ENCODE measurements at places on chromosomes 12 and 14.

- DNase-seq = no peak
These were observed 945 bp upstream of the HIP1R start for GRCh38 chr12:122834104-122834920.

DNA sequence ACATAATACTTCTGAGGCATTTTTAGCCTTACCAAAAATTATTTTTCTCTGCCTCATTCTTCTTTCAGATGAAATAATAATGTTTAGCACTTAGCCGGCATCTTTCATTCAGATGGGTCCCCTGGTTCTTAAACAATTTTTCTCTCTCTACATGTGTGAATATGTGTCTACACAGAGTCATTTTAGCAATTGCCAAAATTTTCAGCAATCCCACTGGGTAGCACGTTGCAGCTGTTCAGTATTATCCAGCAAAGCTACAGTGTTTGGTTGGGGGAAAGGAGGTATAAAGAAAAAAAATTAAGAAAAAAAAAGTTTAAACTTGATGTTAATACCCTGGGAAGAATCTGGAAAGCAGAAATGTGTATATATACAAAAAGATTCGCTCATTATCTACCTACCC lies 160.5 kb upstream of the TRHDE start:
- DNase-seq = no peak

DNA sequence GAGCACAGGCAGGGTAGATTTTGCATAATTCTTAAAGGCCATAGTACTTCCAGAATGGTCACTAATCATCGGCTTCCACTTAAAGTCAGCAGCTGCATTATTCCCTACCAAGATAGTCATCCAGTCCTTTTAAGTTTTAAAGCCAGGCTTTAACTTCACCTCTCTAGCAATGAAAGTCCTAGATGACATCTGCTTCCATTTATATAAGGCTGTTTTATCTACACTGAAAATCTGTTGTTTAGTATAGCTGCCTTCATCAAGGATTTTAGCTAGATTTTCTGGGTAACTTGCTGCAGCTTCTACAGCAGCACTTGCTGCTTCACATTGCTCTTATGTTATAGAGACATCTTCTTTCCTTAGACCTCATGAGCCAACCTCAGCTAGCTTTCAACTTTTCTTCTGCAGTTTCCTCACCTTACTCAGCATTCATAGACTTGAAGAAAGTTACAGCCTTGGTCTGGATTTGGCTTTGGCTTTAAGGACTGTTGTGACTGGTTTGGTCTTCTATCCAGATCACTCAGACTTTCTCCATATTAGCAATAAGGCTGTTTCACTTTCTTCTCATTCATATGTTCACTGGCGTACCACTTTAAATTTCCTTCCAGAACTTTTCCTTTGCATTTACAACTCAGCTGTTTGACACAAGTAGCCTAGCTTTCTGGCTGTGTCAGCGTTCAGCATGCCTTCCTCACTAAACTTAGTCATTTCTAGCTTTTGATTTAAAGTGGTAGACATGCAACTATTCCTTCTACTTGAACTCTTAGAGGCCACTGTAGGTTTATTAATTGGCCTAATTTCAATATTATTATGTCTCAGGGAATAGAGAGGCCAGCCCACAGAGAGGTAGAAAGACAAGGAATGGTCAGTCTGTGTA lies 209.9 kb upstream of the GARIN2 start:
- no peak for DNase-seq

- no peak for DNase-seq
These were observed 8.0 kb downstream of the YY1 start for GRCh38 chr14:100246809-100247428.

GRCh38 chr14:64191756-64192155 lies 102.4 kb downstream of the ESR2 start:
- no peak for DNase-seq

GRCh38 chr12:5201554-5202218 lies 158.0 kb downstream of the KCNA5 start:
- no peak for DNase-seq

DNA sequence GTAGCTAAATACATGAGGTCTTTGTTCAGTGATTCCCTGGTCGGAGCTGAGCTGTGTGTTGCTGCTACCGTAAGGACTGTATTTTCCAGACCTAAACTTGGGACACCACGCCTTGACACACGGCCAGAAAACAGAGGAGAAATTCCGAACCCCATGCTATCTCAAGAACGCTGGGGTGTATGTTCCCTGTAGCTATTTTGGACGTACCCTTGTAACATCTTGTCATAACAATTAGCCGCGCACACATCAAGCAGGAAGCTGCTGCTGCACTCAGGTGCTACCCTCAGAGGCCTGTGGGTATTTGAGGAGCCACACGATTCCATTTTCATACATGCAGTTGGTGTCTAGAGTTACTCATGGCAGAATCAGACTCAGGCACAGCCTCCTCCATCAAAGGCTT lies 255.0 kb downstream of the TMEM132C start:
- no peak for DNase-seq

- no peak for DNase-seq
These were observed 4.1 kb downstream of the PELI2 start for GRCh38 chr14:56122301-56122700.

DNA sequence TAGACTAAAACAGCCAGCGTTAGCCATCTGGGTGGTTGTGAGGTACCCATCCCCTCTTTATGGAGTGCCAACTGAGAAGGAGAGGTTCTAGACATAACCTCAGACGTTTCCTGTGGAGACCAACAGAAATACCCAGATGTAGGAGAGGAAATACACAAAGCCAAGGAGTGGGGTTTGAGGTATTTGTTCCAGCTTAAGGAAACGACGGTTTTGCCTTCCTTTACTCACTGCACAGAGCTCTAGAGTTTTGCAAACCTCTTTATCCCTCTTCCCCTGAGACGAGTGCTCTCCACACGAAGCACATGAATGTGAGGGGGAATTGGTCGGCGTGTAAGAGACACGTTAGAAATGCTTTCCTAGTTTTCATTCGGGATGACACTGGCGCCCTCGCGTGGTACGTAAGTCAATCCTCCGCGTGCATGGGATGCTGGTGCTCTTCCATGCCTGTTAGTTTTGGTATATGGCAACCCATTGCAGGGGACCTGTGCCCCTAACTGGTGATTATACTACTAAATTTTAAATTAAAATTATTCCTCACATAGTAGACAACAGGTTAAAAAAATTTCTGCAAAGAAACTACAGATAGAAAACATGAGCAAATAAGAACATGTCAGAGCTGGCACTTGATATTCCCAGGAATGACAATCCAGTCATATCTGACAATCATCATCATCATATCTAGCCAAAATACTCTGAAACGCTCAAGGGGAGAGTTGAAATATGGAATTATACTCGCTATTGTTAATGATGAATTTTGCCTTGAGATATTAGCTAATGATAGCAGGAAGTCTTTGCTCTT lies 121.7 kb downstream of the PPM1H start:
- DNase-seq = no peak

DNA sequence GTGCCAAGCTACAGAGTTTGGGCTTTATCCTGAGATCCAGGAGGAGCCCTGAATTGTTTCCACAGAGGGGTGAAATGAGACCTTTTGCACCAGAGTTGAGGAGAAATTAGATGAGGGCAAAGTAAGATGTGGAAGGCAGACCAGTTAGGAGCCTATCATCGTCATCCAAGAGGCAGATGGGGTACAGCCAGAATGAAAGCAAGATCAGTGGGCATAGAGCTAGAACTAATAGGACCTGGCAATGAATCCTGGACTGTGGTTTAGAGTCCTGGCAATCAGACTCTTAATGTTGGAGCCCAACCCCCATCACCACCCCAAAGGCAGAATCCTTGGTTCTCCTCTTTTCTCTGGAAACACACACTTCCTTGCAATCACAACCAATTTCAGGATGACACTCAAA lies 166.6 kb upstream of the HMGA2 start:
- DNase-seq = no peak

DNA sequence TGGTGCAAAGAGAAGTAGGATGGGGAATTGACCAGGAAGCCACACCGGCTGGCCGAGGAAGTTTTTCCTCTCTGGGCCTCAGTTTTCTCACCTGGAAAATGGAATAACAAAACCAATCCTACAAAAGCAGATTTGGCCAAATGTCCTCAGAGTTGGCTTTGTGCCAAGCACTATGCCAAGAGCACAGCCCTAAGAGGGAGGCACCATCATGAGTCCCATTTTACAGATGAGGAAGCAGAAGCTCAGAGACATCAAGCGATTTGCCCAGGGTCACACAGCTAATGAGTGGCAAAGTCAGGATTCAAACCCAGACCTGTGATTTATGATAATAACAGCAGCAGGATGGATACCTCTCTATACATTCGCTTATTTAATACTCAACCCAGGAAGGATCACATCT lies 27.3 kb downstream of the RASAL1 start:
- DNase-seq = no peak

DNA sequence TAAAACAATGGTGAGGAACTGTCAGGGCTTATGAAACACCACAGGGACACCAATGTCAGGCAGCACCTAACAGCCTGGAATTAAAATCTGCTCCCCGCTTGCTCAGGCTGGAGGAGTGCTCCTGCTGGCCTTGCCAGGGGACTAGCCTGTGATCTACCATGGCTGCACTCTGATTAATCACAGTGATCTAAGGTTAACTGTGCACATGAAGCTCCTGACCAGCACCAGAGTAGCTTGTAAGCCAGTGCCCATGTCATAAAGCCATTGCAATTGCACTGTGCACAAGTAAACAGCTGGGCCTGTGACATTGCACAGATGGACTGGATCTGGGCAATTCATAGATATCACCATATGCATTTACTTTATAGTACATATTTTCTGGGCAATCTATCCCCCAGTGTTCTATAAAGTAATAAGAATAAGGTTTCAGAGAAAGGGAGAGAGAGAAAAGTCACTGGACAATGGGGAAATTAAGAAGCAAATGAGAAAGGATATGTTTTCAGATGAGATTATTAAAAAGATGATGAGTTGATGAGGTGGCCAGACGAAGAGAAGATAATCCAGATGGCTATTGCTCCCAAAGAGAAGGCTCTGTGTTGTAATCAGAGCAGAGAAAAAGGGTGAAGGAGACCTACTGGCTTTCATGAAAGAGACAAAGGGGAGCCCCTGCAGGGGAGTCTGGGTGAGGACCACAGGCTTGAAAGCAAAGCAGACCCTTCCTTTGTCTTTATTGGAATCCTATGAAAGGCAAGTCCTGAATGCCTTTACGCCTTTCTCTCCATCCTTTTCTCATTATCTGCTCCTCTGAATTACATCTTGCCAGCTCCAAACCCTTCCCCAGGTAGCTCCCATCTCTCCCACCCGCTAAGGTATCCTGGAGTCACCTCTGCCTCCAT lies 145.8 kb downstream of the SLC38A6 start:
- no peak for DNase-seq

DNA sequence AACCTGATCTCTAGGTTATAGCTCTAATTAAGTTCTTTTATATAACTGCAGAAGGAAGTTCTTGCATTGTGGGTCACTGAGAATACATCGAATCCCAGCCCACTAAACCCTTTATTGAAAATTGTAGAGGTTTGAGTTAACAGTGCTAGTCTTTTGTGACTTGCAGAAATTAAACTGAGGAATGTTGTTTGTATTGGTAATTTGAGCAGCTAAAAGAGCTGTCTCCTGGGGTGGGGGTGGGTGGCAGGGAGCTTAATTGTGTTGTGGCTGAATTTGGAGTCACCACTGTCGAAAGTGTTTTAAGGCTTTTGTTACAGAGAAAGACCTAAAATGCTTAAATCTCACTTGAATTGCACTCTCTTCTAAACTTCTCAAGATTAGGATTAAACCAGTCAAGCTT lies 3.2 kb upstream of the COX8C start:
- DNase-seq = no peak

- no peak for DNase-seq
These were observed 39.6 kb downstream of the SUSD6 start for GRCh38 chr14:69650948-69651369.

DNA sequence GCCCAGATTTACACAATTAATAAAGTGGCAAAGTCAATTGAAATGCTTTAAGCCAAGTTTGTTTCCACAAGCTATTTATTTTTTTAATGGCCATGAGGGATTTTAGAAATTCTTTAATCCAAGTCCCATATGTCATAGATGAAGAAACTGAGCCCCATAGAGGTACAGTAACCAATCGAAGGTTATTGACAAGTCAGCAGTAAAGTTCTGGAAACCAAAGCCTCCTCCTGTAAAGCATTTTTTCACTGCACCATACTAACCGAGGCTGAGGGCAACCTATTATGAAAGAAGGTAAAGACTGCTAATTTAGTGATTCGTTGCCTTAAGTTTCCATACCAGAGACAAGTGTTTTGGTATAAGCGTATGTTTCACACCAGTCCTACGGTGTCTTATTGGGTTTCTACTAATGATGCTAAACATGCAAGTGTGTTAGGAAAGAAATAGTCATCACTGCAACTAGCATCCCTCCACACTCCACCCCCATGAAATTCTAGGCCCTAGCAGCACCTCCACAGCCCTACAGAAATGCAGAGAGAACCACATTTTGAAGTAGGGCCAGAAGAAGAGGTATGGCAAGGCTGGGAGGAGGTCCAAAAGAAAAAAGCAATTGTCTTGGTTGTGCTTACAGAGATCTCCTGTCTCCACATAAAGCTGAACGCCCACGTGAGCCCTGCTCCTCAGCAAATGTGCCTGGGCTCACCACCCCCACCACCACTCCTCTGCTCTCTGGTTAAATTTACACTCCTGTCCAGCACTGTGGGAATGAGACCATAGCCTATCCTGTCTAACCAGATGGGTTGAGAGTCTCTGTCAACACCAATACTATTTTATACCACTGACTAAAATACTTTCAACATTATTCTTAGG lies 271.1 kb upstream of the G2E3 start:
- DNase-seq = no peak

Data from T1000 (cell line).